ENCODE measurements at places on chromosomes 1 and 21.

GRCh38 chr1:1758059-1758621 is 20.1 kb downstream of the NADK start:
- DNase-seq: peak; percentile 66

DNA sequence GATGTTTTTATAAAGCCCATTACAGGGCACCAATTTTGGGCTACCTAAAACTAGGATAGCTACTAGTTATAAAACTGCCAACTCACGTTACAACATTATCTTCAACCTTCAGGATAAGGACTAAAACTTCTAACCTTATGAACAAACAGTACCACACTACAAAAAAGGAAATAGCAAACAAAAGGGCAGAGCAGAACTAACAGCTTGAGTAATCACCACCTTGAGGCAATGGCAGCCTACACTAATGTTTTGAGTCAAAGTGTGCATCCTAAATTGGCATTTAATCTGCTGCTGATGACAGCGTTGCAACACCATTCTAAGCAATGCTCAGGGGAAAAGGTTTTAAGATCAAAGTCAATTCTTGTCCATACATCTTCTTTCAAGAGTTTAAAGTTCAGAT is 27.2 kb downstream of the PTP4A2 start:
- no peak for DNase-seq

DNA sequence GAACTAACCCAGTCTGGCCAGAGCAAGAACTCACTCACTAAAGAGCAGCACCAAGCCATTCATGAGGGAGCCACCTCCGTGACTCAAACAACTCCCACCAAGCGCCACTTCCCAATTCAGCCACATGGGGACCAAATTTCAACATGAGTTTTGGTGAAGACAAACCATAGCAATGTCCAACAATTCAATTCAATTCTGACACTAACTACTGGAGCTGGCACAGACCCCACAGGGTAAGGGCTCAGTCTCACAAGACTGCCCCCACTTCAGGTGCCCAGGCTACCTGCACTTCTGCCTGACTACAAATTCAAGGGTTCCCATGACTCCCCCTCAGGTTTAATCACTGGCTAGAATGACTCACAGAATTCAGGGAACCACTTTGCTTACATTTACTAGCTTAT is 48.8 kb upstream of the RAP1A start:
- DNase-seq: peak; percentile 11

GRCh38 chr1:102099916-102100315 is 103.2 kb upstream of the OLFM3 start:
- no peak for DNase-seq

- DNase-seq: no peak
Measured at GRCh38 chr21:16215663-16216183, 485.9 kb downstream of the USP25 start.

DNA sequence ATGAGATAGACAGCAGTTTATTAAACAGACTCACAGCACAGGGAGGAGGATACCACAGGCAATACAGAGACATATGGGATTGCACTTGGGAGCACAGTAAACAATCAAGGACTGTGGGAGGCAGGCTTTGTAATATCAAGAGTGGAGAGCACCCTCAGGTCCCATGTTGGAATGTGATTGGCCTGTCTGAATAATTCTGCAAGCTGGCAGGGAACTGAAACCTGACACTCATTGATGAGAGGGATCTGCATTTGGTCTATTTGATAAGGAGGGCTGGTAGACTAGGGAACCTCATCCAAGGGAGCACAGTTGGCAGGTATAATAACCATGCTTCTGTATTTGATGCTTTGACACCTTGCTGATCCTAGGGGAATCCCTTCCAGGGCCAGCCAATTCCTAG is 69.9 kb upstream of the PRMT6 start:
- peak; percentile 45 for DNase-seq

DNA sequence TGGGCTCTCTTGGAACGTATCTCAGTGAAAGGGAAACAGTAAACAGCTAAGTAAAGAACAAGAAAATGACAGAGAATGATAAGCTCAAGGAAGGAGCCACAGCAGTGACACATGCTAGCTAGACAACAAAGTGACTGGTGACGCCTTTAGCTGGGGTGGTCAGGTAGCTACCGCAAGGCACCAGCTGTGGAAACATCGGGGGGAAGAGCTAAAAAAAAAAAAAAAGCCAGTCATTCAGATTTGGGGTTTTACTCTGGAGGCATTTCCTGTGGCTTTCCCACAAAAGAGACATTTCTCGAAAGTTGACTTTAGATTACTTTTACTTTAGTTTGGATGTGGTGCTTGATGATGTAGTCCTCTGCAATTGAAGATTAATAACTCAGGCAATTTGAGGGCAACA is 2.1 kb downstream of the FHAD1 start:
- no peak for DNase-seq

- DNase-seq: no peak
Measured at GRCh38 chr1:113983391-113983790, 4.1 kb downstream of the OLFML3 start.

DNA sequence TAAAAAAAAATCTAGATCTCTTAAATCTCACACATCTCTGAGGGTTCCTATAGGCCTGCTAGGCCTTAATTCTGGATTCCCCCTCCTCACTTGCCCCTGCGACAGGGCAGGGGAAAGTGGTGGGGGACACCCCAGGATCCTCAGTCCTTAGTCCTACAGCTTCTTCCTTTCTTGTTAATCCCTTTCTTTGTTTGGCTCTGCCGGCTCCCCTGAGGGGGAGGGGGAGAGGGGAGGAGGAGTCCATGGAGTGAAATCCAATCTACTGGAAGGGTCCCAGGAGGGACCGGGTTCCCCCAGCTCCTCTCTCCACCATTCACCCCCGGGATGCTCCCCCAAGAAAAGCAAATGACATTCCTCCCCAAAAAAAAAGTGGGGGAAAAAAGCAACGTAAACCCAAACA is 8.5 kb downstream of the MEX3A start:
- peak; percentile 58 for DNase-seq

DNA sequence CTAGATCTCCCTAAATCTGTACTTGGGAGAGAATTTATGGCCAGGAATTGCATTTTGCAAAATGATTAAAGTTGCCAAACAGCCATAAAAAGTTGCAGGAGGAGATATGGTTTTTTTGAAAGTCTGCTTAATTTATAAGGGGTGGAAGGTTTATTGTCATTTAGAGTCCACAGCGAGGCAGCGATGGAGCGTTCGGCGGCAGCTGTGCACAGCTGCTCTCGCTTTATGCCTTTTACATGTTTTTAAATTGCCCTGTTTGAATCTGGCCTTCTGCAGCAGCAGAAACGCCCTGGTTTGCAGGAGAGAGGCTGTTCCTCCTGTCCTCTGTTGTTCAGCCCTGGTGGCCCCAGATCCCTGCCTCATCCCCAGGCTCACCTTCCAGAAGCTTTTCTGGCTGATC is 144.9 kb upstream of the POU3F1 start:
- no peak for DNase-seq

- no peak for DNase-seq
Measured at GRCh38 chr1:22055463-22055862, 3.0 kb downstream of the CDC42 start.

GRCh38 chr1:22075718-22076117 is 23.2 kb downstream of the CDC42 start:
- no peak for DNase-seq

- DNase-seq: no peak
Measured at GRCh38 chr1:208479435-208479834, 235.3 kb upstream of the PLXNA2 start.

- DNase-seq: no peak
Measured at GRCh38 chr1:32966900-32967299, 2.3 kb upstream of the RNF19B start.

DNA sequence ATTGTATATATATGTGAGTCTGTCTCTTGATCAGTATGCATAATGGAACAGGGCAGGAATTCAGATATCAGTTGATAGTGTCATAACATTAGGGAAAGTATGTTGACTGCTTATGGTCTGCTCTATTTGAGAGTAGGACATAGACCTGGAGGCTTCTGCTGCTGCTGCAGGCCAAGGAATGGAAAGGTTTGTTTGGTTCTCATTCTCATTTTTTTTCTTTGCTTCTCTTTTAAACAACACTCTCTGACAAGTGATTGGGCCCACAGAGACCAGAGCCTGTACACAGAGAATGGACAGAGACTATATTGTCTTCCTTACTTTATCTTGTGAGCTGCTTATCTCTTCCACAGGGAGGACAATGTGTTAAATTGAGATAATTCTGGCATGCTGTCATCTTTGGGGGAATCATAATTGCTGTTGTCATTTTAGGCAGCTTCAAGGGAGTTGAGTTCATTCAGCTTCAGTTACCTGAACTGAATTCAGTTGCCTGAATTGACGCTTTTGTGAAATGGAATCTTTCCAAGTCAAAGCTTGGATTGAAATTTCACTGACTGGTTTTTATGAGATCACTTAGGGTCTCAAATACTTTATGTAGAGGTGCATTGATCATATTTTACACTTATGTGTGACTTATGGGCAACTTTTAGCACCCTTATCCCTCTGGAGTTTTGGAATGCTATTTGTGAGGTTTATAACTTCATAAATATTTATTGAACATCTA is 16.9 kb downstream of the CAP1 start:
- DNase-seq: no peak

- no peak for DNase-seq
Measured at GRCh38 chr1:26862781-26863684, at the start of gene SFN. TSS of gene SFN (plus strand) at chr1:26863149. CDS start at chr1:26863213, 64 bp downstream.

DNA sequence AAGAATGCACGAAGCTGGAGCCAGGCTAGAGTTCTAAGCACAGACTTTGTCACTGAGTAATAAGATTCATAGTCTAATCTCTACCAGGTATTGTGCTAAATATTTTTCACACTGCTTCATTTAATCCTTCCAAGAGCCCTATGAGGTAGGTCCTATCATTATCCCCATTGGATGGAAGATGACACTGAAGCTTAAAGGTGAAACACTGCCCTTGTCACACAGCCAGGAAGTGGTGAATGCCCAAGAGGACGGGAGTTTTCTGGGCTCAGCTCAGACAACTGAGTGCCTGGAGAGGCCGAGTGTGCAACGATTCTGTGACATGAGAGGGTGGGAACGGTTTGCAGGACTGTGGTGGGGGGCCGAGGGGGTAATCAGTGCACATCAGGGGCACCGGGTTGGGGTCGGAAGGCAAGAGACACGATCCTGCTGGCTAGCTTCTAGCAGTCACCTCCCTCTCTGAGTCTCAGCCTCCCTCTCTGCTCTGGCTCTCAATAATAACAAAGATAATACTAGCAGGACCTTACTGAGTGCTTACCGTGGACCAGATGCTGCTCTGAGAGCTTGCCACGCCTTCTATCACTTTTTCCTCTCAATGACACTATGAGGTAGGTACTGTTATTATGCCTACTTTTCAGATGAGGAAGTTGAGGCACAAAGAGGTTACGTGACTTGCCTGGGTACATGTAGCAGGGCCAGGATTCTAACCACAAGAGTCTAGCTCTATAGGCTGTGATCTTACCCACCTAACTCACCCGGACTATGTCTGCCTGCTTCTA is 12.4 kb downstream of the KCNQ4 start:
- peak; percentile 56 for DNase-seq

DNA sequence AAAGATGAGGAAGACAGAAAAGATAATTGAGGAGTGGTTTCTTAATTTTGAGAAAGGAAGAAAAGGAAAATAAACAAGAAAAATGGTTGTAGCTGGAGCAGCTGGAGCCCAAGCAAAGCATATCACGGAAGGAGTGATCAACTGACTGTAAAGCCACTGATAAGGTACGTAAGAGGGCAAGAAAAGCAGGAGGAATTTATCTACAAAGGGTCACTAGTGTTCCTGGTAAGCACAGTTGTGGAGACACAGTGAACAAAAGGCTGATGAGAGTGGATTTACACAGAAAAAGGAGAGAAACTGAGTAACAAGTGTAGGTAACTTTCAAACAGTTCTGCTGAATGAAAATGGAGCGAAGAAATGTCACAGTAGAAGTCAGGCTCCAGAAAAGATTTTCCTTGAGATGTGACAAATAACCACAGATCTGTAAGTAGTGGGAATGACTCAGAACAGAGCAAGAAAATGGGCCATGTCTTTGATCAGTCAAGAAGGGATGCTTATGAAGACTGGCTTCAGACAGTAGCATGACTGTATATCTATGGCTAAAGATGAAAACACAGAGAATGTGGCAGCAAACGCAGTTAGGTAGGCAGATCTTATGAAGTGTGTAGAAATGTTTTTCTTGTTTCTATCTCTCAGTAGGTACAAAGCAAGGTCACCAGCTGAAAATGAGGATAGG is 45.6 kb upstream of the RBM34 start:
- DNase-seq: peak; percentile 18

- peak; percentile 84 for DNase-seq
Measured at GRCh38 chr1:20601129-20601825, 12.4 kb downstream of the CDA start.

DNA sequence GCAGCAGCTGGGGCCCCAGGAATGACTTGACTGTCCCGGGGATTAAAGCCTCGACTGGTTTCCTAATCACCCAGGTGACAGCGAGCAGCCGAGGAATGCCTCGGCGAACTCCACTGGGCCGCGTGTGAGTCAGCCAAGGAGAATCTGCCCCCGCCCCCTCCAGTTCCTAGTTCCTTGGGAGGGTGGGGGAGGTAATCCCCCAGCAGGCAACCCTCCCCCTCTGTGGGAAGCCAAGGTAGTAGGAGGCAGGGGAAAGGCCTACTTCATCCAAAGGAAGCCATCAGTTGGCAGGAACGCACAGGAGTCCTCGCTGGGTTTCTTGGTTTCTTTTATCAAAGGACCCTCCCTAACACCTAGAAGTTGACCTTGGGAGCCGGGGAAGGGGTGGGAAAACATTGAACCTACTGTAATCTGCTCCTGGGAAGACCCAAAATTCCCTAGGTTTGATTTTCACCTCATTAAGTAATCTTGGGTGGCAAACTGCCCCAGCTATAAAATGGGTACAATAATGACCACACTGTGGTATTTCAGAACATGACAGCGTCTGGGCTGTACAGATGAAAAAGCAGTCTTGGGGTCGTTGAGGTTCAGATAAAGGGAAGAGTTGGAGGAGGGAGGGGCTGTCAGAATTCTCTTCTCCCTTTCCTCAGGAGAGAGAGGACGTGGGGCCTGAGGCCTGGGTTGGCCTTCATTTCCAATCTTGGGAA is 1.4 kb downstream of the TENT5B start:
- peak; percentile 96 for DNase-seq

DNA sequence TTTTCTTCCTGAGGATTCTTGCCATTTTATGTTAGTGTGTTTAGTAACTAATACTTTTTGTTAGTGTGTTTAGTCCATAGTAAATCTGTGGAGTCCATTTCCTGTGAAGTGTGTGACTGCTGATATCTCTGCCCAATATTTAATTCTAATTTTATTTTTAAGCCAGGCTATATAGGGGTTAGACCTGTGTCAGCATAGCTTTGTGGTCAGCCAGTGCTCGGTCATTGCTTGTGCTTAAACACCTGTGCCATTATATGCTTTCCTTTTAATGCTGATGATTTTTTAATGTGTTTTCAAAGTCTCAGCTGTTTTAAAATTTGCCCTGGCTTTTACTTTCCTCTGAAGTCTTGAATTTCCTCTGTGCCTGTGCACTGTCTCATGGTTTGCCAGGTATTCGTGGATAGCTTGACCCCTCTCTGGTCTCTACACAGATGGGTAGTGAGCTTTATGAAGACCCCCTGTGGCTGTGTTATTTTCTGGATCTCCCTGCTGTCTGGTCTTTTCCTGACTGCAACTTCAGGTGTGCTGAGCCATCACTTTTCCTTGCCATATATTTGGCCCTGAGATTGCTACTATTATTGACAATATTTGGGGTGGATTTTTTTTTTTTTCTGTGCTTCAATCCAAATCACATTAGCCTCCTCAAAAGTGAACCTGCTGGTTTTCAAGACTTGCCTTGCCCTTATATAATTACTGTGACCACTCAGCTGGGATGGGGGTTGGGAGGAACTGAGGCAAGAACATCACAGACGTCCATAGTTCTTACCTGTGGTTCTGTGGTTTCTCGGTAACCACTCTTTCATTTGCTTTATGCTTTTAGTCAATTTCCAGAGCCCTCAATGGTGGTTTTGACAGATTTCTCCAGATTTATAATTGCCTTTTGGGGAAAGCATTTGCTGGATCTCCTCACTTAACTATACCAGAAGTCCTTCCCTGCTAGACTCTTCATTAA is 59.6 kb downstream of the RPS6KC1 start:
- DNase-seq: no peak
